ENCODE measurements at places on chromosomes 3 and 15.
A peak's percentile ranks its signal among the peaks of the same experiment; 100 is the strongest.

DNA sequence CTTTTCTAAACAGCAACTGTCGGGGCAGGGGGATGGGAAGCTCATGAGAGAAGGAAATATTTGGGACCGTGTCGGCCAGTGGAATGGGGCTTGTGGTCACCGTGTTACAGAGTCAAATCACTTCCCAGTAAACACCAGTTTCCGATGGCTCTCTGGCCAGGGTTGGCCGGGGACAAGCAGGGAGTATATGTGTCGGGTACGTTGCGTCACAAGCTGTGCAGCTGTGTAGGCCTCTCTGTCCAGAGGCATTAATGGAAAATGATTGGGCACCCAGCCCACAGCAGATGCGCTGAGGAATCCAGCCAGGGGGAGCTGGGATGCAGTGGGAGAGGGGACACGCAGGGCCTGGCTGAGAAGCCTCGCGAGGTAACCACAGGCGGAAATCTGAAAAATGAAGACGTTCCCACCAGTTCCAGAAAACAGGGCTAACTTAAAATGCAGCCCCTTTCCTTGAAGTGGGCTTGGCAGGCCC lies 15.8 kb upstream of the ALDH1A3 start:
- DNase-seq: no peak

GRCh38 chr3:114122027-114122709 lies 56.7 kb downstream of the DRD3 start:
- peak; percentile 89 for DNase-seq

GRCh38 chr3:39126532-39127071 lies 19.1 kb downstream of the TTC21A start:
- DNase-seq: no peak

DNA sequence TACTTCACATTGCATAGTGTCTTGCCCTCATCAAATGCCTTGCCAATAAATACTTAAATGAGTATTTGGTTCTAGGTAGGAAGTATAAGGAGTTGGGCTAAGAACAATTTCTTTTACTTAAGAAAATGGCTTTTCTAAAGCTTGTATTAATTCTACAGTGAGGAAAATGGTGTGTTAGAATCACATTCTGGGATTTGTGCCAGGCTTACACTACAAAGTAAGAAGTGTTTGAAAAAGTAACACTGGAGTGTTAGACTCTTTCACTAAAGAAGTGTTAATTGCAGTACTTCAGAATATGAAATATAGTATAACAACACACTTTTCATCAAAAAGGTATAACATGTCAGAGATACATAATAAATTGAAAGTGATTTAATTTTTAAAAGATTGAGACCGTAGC lies 328.7 kb downstream of the C3orf38 start:
- DNase-seq: no peak

DNA sequence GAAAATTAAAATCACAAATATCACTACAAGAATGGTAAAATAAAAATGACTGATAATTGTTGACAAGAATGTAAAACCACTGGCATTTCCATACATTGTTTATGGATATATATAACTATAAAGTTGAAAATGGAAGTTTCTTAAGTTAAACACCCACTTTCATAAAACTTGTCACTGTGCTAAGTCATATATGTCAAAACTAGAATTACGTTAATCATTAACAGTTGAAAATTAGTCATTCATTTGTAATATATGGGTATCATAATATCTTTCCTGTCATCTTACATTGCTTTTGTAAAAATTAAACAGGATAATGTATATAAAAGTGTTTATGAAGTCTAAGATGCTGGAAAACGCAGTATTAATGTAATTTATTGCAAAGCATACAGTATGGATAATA lies 1398.6 kb upstream of the ALCAM start:
- no peak for DNase-seq

DNA sequence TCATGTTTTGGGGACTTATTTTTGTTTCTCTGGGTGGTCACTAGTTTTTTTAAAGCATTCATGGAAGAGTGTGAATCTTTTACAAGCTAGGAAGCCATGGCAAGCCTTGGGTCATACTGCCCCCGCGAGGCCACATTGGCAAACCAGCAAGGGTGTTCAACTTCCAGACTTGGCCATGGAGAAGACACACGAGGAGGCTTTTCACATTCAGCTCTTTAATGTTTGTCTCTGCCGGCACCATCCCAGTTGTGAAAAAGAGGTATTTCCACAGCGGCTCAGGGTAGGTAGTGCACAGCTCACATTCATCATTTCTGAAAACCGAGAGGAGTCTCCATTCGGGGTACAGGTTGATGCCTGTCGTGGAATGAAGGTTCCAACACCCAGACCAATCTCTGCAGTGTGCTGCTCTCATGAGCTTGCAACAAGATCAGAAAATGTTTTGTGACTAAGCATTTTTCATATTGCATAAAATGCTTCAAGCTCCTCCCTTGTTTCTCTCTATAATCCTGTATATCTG lies 7.7 kb downstream of the CCR5 start:
- DNase-seq: no peak

DNA sequence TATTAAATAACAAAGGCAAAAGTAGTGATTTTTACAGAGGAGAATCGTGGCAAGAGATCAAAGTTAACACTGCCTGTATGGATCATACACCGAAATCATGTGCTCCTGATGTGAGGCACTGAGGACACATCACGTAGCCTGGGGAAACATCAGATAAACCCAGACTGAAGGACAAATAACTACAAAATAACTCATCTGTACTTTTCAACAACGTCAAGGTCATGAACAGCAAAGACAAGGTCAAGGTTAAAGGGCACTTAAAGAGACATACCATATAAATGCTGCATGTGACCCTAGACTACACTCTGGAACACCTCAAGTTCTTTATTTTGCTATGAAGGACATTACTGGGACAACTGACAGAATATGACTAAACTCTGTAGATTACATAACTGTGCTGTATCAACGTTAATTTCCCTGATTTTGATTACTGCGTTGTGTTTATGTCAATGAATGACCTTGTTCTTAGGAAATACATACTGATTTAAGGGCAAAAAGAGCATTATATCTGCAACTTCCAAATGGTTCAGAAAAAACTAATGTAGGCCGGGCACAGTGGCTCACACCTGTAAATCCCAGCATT lies 48.1 kb downstream of the CHSY1 start:
- no peak for DNase-seq

DNA sequence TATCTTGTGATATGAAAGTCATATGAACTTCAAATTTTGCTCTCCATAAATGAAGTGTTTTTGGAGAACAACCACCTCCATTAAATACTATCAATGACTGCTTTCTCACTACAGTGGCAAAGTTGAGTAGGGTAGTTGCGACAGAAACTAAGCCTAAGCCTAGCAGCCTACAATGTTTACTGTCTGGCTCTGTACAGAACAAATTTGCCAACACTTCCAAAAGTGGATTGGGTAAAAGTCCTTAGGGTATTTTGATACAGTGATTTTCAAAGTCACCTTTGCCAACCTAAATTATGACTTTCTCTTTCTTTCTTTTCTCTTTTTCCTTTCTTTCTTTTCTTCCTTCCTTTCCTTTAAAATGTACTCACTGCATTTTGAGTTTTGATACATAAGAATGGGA lies 142.6 kb downstream of the PLCL2 start:
- DNase-seq: no peak

GRCh38 chr3:71062952-71063772 lies 520.4 kb downstream of the FOXP1 start:
- DNase-seq: no peak

- DNase-seq: no peak
These were observed 213.7 kb downstream of the FOXP1 start for GRCh38 chr3:71369701-71370391.

- no peak for DNase-seq
These were observed 82.3 kb downstream of the RBPMS2 start for GRCh38 chr15:64693134-64693533.

DNA sequence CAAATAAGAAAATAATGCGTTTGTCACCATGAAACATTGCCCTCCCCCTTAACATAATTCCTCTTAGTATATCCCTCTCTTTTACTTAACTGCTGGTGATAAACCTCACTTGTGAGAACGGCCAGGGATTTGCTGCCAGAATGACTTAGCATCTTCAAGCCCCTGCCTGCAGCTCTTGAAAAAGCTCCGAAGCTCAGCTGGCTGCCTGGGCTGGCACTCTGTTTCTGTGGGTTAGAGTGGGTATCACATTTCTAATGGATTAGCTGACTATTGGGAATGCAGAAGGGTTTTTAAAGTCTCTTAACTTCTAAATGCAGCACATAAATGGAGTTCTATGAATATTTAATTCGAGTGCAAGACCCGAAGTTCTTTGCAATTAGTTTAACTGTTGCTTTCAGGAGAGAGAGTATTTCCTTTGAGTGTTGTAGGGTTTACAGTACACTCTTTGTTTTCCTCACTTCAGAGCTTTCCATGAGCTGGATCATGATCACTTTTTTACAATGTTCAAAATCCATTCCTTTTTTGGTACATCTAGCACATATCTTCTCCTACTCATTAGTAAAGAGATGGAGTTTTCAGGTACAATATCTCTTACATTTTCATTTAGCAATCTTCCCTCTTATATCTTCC lies 124.7 kb upstream of the RBMS3 start:
- no peak for DNase-seq

DNA sequence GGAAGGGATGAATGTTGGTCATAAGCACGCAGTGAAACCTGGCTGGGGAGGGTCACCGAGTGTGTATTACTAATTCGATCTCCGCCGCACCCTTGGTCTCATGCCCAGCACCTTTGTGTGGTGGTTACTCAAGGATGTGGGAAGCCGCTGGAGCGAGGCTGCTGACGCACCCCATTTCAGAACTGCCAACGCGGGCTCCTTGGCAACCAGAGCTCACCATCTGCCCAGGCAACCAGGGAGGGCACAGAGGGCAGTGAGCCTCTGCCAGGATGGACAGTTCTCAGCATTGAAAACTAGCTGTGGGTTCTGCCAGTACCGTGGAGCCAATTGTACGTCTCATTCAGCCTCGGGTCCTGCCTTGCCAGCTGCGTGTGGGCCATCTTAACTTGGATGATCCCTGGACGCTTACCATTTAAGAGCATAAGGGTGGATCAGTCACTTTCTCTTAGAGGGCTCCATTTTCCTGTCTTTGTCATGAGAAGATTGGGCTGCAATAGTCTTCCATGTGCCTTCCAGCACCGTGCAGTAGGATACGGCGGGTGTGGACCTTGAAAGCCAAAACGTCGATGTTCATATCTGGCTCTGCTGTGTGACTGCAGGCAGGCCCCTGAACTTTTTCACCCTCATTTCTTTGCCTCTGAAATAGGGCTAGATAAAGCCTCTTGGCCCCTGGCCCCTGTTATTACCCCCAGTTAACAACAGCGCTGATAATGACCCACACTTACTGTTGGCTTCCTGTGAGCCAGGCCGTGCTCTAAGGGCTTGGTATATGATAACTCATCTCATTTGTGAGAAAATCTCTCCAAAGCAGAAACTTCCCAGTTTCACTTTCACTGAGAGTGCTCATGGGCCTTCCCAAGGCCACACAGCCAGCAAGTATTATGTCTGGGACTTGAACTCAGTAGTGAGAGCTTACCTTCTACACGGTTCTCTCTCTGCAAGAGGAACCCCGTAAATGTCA lies 238.8 kb downstream of the OPA1 start:
- DNase-seq: no peak

GRCh38 chr3:69659180-69659910 lies 79.9 kb upstream of the MITF start:
- no peak for DNase-seq

DNA sequence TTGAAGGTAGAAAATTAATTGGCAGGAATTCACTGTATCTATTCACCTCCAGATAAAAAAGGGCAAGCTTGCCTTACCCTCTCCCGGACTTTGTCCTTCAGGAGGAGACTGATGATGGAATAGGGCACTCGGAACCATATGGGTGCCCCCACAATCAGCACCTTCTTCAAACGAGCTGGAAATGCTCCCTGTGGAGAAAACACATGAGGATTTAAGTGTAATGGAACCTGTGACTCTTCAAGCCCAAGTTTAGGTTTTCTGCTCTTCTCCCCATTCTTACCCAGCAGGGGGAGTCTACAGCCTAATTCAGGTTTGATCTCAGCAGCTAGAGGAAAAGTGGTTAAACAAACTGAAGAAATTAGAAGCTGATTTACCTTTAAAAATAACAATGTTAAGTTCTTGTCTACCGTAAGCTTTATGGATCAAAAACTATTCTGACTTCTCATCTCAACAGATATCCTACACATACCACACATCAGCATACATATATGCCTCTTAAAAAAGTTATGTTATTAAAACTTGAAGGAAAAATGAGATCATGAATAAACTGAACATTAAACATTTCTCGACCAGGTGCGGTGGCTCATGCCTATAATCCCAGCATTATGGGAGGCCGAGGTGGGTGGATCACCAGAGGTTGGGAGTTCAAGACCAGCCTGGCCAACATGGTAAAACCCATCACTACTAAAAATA lies 57.5 kb upstream of the SIN3A start:
- no peak for DNase-seq

- no peak for DNase-seq
These were observed 114.9 kb downstream of the TNIK start for GRCh38 chr3:171345107-171345843.

GRCh38 chr3:123139522-123139921 lies 62.2 kb upstream of the SEC22A start:
- no peak for DNase-seq

GRCh38 chr15:71282076-71282475 lies 166.8 kb downstream of the THSD4 start:
- no peak for DNase-seq

Measured in NCI-H1436 treated with DMSO at 0.1 percent for 48 hours (cell line).